ENCODE measurements at places on chromosomes 6 and 20. TPM values are rescaled to one million over a fixed set of nuclear protein-coding genes. Genes with fewer than 3 reads are reported as not detected.

The LHFPL5 gene
- total RNA-seq, result not detected

The PABPC1L gene
- 75.0 TPM for total RNA-seq

The AURKA gene
- total RNA-seq, result 61.3 TPM

The DACT2 gene
- total RNA-seq, result not detected

The TP53TG5 gene
- 1.1 TPM for total RNA-seq

The RAD21L1 gene
- not detected for total RNA-seq

The SLC26A8 gene
- not detected for total RNA-seq

The EPPIN gene
- total RNA-seq, result not detected

The RAB32 gene
- 16.7 TPM for total RNA-seq

The C6orf141 gene
- 37.0 TPM for total RNA-seq

The PNPLA1 gene
- not detected for total RNA-seq

The DOK5 gene
- total RNA-seq, result 0.53 TPM

Measured in A375 (cell line).